Endothelial cell (in vitro differentiated cells): ENCODE measurements at places on chromosomes 7 and 10.

DNA sequence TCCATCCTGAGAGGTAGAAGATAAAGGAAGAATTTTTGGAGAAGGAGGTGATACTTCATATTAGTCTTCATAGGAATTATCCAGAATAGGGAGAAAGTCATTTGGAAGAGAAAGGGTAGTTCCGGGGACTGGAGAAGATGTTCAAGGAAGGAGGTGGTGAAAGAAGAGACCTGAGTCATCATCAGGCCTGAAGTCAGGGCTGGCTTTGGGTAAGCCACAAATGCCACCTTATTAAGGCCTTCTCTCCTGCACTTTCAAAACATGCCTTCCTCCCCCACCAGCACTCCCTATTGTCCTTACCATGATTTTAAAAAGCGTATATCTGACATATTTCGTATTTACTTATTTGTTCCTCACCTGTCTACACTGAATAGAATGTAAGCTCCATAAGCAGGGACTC lies 112.2 kb upstream of the LRGUK start:
- DNase-seq, result no peak

DNA sequence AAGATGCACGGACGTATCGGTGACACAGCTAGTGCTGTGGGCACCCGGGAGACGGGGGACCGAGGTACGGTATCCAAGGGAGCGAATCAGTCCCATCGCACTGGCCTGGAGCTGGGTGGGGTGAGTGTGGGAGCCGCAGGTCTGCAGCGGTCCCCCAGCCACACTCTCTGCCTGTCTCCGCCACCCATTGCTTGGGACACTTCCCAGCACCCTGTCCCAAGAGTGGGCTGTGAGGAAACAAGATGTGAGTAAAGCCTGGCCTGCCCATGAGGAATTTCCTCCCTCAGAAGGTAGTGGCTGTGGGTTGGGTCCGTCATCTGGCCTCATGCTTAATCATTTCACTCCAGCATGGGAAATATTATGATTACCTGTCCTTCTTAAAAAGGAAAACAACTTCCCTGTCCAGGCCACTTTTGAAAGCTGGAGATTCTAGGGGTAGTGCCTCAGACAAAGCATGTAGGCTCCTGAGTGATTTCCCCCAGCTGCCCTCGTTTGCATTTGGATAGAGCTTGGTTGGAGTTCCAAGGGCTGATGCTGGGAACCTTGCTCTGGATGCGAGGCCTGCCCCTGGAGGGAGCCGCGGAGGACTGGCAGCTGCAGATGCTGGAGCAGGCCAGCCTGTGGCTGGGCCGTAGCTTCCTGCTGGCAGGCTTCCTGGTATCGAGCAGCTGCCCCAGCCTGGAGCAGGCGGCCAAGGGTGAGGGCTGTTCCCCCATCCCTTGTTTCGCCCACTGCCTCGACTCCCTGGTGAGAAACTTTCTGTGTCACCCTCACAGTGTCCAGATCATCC lies 6.2 kb upstream of the ACTR3C start:
- no peak for DNase-seq

DNA sequence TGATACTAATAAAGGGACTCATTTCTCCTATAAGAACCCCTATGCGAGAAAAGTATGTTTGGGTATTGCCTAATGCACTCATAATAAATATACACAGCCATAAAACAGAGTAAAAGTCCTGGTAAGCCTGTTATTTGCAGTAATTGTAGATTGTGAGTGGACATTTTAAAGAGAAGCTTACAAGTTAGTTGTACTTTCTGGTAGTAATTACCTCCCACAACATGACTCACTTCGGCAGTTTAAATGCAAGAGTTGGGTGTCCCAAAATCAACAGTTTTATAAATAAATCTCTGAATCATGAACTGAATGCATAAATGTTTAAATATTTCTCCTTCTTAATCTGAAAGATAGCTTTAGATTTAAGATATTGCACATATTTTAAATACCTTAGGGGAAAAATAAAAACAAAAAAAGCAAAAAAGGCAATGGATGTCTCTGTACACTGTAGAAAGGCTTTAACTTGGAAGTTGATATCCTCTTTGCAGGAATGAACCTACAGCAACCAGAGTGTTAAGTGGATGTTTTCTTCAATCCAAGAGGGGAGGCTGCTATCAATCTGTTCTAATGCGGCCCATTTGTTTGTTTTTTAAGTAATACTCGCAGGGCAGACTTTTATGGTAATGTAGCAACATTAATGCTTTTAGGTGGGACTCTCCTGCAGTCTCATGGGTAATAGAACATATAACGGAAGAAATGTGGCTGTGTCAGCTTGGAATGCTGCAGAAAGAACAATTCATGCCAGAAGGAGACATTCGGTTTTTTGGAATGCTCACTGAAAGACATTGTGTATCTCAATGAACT lies 57.3 kb upstream of the ZEB1 start:
- no peak for DNase-seq

DNA sequence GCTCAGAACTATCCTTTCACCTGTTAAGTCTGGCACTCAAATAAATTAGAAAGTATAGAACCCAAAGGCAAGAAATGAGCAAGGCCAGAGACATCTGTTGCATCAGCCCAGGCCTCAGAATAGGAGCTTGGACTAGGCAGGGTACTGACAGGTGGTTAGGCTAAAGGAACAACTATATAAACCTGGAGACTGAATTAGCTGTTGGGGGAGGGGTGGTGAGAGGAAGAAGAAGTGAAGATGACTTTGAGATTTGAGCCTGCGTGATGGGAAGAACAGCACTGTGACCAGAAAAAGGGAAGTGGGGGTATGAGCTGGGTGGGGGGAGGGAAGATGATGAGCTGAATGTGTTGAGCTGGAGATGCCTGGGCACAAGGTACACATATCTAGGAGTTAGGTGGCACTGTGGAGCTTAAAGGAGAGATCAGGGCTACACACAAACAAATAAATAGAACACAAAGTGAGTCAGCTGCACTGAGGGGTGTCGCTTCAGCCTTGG lies 244.7 kb downstream of the PTEN start:
- DNase-seq, result no peak

DNA sequence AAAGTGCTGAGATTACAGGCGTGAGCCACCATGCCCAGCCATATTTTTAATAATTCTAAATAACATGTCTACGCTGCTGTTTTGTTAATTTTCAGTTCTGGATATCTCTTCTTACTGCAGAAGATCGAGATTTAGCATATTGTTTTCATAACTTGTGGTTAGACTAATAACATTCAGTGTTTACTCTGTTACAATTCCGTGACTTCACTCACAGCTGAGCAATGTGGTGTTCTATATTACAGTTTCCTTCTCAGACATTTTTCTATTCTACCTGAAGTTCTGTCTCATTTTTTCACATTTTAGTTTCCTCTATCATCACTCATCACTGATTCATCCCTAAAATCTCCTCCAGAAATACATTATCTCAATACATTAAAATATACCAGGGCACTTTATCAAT lies 10.9 kb downstream of the RNF32 start:
- no peak for DNase-seq

GRCh38 chr7:155449008-155449868 lies 8.7 kb upstream of the EN2 start:
- no peak for DNase-seq

DNA sequence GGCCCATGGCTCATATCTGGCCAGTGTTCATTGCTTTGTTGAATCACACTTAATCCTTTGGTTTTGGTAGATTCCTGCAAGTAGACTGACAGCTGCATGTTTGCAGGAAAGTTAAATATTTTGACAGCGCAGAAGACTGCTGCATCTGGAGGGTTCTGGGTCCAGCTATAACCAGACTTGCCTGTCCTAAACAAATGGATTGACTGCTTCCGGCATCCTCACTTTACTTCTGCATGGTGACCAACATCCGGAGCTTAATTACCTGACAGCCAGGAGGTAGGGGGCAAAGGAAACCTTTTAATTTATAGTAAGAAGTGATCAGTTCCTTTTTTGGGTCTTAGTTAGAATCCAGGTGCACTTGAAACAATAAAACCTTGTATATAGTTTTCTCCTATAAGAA lies 263.3 kb downstream of the SNX10 start:
- DNase-seq, result no peak

DNA sequence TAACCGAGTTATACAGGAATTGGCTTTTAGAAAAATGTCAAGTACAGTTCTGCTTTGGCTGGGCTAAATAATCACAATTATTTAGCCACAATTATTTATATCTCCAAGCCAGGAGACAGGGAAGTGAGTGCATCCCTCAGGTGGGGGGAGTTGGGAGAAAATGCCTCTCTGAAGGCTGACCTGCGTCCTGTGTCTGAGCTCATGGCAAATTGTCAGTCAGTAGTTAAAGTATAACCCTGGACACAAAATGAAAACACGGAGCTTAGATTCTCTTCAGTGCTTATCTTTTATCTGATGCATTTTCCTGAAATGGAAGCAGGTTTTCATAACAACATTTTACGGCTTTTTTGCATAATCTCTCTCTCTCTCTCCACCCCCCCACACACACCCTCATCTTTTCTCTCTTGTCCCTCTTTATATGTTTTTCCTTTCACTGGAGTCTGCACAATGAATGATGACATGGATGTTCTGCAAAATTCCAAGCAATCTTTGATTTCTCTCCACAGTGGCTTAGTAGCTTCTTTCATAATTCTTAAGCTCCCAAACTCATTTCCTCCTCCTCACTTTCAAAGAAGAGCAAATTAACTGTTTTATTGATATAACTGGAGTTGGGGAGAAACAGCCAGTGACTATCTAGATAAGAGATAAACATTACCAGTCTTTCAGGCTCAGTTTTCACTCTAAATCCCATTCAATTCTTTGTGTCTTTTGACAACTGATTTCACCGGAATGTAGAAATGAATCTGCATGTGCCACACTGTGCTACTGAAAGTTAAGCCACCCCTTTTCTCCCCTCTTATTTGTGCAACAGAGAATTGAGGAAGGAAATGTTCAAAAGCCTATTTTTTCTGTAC lies 521.4 kb upstream of the GHITM start:
- no peak for DNase-seq

GRCh38 chr10:60589376-60589775 lies 188.9 kb upstream of the CDK1 start:
- DNase-seq, result no peak
